ENCODE measurements at places on chromosomes 1 and 21.

GRCh38 chr1:169106921-169107602 lies 572 bp downstream of the ATP1B1 start:
- DNase-seq: no peak

DNA sequence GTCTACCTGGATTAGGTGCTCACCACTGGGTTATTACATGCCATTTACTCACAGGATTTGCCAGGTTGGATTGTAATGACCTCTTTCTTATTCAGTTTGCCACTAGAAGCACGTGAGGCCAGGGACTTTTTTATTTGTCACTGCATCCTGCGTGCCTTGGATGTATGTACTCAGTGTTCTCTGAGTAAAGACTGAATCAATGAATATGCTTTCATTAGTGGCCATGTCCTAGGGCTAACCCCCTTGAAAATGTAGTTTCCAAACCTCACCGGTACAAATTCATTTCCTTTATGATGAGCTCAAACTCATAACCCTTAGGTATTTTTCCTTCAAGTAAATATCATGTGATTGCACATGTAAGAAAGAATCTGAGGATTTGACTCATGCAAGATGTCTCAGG lies 1.3 kb upstream of the ZP4 start:
- no peak for DNase-seq

- DNase-seq: no peak
These were observed 3.2 kb upstream of the CACNA1S start for GRCh38 chr1:201115390-201115937.

- DNase-seq: no peak
These were observed 3.0 kb upstream of the AIM2 start for GRCh38 chr1:159079525-159079924.

DNA sequence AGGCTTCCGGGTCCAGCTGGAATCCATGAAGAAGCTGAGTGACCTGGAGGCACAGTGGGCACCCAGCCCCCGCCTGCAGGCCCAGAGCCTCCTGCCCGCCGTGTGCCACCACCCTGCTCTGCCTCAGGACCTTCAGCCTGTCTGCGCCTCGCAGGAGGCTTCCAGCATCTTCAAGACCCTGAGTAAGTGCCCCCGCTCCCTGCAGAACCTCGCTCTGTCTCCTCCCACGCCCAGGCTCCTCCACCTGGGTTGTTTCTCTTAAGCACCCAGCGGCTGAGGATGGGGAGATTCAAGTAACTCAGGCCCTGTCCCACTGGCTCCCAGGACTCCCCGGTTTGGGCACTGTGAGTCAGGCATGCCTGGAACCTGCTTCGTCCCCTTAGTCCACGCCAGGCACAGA lies 1.5 kb downstream of the GUCA2B start:
- no peak for DNase-seq

DNA sequence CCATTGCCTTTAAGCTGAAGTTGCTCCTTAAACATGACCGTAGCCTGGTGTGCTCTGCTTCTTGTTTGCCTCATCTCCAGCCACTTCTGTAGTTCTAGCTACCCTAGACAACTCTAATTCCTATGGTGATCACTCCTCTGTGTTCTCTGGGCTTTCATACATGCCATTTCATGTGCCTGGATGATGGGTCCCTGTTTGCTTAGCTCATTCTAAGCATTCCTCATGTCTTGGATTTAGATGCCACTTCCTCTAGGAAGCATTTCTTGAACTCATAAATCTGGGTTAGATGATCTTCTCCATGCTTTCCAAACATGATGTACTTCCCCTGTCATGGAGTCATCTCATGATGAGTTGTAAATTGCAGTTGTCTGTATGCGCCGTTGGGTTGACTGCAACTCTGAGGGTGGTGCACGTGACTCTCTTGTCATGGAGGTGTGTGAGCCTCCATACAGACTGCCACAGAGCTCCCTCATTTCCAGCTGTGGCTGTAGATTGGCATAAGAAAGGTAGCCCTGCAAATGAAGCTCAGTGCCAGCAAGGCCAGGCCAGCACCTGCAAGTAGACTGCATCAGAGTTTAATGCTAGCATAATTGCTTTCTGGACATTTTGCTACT lies 77.2 kb downstream of the LAMC1 start:
- no peak for DNase-seq

All from stimulated activated CD8-positive, alpha-beta memory T cell treated with anti-CD3 and anti-CD28 coated beads, Interleukin-4, amount 100 ng/mL, for 1 hour (primary cell).